ENCODE measurements at places on chromosomes 5 and 9. TPM values are rescaled to one million over a fixed set of nuclear protein-coding genes. Genes with fewer than 3 reads are reported as not detected.

The BTNL8 gene
- not detected for total RNA-seq

The TMEM252 gene
- not detected for total RNA-seq

The ADAMTS13 gene
- 1.2 TPM for total RNA-seq

The FBP2 gene
- total RNA-seq = not detected

The TAF1L gene
- 0.05 TPM for total RNA-seq

The CENPH gene
- 8.3 TPM for total RNA-seq

The GDNF gene
- total RNA-seq = 2.7 TPM

The TLX3 gene
- not detected for total RNA-seq

The PCDHGA2 gene
- 1.1 TPM for total RNA-seq

The CEP120 gene
- 9.1 TPM for total RNA-seq

The LCN10 gene
- total RNA-seq = not detected

The KIAA1958 gene
- total RNA-seq = 1.8 TPM

The IL3 gene
- total RNA-seq = not detected

The PCDHGA3 gene
- total RNA-seq = 0.48 TPM

The HK3 gene
- total RNA-seq = not detected

The MEGF10 gene
- total RNA-seq = 193 TPM

The FLT4 gene
- total RNA-seq = 0.75 TPM

The GCNT4 gene
- total RNA-seq = 0.35 TPM

The CEL gene
- 0.67 TPM for total RNA-seq

The CD274 gene
- 0.78 TPM for total RNA-seq

The CBY3 gene
- not detected for total RNA-seq

The CYLC2 gene
- total RNA-seq = not detected

The CACNA1B gene
- total RNA-seq = 0.05 TPM

The DMRTA1 gene
- 2.0 TPM for total RNA-seq

The SGCD gene
- total RNA-seq = 104 TPM

The NMUR2 gene
- not detected for total RNA-seq

The DRD1 gene
- total RNA-seq = not detected

The HMCN2 gene
- total RNA-seq = 0.21 TPM

The PCDHB12 gene
- 5.4 TPM for total RNA-seq

The SUSD1 gene
- 7.1 TPM for total RNA-seq

The TSLP gene
- 1.2 TPM for total RNA-seq

The C5 gene
- 0.45 TPM for total RNA-seq

The MARCHF3 gene
- 12.6 TPM for total RNA-seq

The PLAC8L1 gene
- 0.88 TPM for total RNA-seq

The BSPRY gene
- not detected for total RNA-seq

The SPEF2 gene
- total RNA-seq = 8.4 TPM

The MYMK gene
- 441 TPM for total RNA-seq

The TMOD1 gene
- total RNA-seq = 60.3 TPM

The ZNF354C gene
- 3.0 TPM for total RNA-seq

The CDC20B gene
- not detected for total RNA-seq

The JAKMIP2 gene
- total RNA-seq = not detected

The PCDHGB4 gene
- 2.2 TPM for total RNA-seq

The ACOT12 gene
- not detected for total RNA-seq

The GGTA1 gene
- not detected for total RNA-seq

The SCGB3A2 gene
- not detected for total RNA-seq

The SPINK7 gene
- not detected for total RNA-seq

The MARCHF11 gene
- not detected for total RNA-seq

The ICE1 gene
- total RNA-seq = 29.4 TPM

The IFNA21 gene
- total RNA-seq = not detected

The UBLCP1 gene
- total RNA-seq = 27.4 TPM
